Left renal pelvis (tissue), 4 donors: ENCODE measurements at places on chromosomes 3 and 15. TPM values are rescaled to one million over a fixed set of nuclear protein-coding genes. Genes with fewer than 3 reads are reported as not detected.

GRCh38 chr3:134312072-134312872, 61.6 kb upstream of the RYK start:
- DNase-seq, result no peak

- no peak for DNase-seq
Measured at GRCh38 chr3:13037458-13038117, 35.6 kb downstream of the IQSEC1 start.

- DNase-seq, result no peak
Measured at GRCh38 chr15:80252121-80252518, at the start of gene CTXND1. Gene CTXND1, minus strand, starts transcription at chr15:80252213. Its CDS starts 50,264 bp downstream, at chr15:80201949.

Gene DUOX1
- 2.9 TPM for polyA plus RNA-seq

GRCh38 chr3:100053951-100054620, 60.2 kb downstream of the FILIP1L start:
- no peak for DNase-seq

- DNase-seq, result no peak
Measured at GRCh38 chr3:62558549-62559112, 185.3 kb upstream of the FEZF2 start.

DNA sequence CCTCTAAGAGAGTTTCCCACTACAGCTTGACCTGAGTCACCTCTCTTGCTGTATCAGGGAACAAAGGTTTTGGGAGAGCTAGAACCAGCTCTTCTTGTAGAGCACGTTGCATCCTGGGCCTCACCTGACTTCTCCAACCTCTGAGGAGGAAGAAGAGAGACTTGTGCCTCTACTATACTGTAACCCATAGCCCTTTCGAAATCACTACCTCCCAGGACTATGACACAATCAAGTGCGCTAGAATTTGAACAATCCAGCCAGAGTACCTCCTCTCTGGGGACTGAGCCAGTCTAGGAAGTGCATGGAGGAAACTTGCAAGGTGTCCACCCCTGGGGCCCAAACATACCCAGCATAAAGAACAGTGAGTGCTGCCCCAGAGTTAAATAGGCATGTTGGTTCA, 192.8 kb upstream of the BHLHE40 start:
- no peak for DNase-seq

Gene LIPH
- polyA plus RNA-seq, result 1.1 TPM

- no peak for DNase-seq
Measured at GRCh38 chr15:65535192-65535591, 4.9 kb downstream of the HACD3 start.

DNA sequence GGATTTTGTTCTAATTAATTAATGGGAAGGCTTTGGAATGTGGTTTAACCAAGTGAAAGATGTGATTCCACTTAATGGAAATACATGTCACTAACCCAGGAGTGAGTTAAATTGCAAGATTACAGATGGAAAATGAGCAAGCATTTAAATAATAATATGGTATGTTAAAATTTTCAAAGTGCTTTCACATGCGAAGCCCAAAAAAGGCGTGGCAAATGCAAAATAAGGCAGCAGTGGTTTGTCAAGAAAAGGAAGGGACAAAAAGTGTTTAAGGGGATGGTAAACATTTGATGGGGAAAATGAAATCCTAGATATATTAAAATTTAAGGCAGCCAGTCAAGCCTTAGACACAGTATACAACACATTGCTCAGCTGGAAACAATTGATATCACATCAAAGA, 2.9 kb downstream of the TICRR start:
- no peak for DNase-seq

Gene PIGZ
- 1.0 TPM for polyA plus RNA-seq

DNA sequence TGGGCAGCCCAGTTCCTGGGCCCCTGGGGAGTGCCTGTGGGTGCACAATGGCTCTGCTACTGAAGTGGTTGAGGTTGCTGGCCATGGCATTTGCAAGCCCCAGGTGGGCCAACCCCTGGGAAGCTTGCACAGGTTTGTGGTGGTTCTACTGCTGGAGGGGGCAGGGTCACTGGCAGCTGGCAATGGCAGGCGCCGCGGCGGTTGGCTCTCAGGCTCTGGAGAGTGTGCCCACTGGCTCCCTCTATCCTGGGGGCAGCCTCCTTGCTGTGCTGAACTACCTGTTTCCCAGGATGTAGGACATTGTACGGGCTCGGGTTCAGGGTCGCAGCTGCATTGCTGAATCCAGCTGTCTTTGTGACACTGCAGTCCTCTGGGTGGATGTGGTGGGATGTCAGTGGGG, 180.2 kb upstream of the HES1 start:
- no peak for DNase-seq

DNA sequence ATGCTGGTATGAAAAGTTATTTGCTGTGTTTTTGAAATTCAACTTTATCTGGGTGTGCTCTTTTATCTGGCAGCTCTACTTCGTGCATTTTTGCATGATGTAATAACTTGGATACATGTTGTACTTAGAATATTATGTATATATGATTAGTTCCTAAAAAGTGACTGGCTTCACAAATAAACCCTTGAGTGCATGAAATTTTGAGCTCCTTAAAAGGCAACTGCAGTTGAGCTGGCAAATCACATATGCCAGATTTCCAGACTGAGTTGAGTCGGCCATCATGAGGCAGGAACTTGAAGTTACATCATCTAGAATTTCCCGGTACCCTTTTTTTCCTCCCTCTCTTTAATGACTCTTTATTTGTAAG, 162.5 kb downstream of the FNDC3B start:
- DNase-seq, result no peak

GRCh38 chr3:196138482-196139254, 56.8 kb upstream of the TFRC start:
- no peak for DNase-seq

DNA sequence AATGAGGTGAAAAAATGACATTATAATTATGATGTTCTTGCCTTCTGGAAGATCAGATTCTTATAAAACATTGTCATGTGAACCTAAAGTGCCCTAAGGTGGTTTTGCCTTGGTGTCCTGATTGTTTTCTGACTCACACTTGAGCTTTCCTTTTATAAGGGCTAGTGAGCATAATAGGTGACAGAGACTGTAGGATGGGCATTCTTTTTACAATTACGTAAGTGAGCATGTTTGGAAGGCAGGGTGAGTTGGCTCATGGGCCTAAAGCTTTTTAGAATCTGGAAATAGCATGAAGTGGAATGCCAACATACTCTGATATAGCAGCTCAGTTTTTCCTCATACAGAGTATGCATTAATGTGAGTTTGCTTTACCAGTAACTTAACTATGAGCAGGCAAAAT, 41.2 kb downstream of the CRYBG3 start:
- DNase-seq, result no peak

Gene SCN10A
- polyA plus RNA-seq, result not detected

Gene COPS2
- polyA plus RNA-seq, result 95.6 TPM

Gene NR1I2
- polyA plus RNA-seq, result 0.60 TPM
